NCI-H1694 (cell line): ENCODE measurements at places on chromosomes 1 and 21.
A peak's percentile ranks its signal among the peaks of the same experiment; 100 is the strongest.

DNA sequence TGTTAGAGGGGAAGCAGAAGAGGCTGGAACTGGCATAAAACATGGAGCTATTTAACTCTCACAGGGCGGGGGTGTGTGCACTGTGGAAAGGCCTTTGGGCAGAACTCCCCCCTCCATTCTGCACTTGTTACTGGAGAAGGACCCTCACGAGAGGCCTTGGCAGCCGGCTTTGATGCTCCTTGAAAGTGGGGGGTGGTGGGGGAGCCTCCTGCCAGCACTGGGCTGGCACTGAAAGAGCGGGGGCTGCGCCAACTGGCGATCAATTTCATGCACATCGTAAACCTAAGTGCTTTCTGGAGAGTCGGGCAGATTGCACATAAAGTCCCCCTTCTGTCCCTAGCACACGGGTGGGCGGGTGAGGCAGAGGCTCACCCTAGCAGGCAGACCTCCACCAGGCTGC is 28.9 kb downstream of the FOXO6 start:
- DNase-seq: peak; percentile 63

DNA sequence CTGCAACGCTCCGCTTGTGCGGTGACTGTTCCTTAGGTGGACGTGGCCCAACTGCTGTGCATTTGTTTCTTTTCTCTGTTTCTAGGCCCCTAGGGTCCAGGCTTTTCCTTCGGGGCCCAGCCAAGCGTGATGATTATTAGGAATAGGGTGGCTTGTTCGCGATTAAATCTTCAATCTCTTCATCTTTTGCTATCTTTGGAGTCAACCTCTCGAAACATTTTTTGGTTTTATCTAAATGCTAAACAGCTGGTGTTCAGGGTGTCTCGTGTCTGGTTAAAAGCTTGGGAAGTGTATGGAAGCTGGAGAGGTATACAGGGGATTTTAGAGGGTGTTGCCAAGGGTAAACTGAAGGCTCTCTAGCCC is 844 bp upstream of the PLD5 start:
- peak; percentile 38 for DNase-seq

DNA sequence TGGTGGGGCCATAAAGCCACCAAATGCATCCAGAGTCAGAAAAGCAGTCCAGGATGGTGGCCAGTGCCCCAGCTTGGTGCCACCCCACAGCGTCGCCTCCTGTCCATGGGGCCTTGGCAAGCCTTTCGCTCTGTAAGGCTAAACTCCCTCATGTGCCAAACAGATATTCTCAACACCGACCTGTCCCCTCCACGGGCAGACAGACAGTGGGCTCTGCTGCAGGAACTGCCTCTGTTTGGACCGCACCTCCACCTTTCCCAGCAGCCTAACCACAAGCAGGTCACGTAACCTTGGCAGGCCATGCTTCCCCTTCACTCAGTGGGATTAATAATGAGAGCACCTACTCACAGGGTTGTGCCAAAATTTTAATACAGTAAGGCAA is 11.7 kb downstream of the RUNX1 start:
- DNase-seq: no peak

GRCh38 chr1:100569888-100570287 is 31.9 kb downstream of the GPR88 start:
- no peak for DNase-seq

GRCh38 chr1:32764826-32765569 is 52.2 kb downstream of the YARS1 start:
- peak; percentile 60 for DNase-seq

DNA sequence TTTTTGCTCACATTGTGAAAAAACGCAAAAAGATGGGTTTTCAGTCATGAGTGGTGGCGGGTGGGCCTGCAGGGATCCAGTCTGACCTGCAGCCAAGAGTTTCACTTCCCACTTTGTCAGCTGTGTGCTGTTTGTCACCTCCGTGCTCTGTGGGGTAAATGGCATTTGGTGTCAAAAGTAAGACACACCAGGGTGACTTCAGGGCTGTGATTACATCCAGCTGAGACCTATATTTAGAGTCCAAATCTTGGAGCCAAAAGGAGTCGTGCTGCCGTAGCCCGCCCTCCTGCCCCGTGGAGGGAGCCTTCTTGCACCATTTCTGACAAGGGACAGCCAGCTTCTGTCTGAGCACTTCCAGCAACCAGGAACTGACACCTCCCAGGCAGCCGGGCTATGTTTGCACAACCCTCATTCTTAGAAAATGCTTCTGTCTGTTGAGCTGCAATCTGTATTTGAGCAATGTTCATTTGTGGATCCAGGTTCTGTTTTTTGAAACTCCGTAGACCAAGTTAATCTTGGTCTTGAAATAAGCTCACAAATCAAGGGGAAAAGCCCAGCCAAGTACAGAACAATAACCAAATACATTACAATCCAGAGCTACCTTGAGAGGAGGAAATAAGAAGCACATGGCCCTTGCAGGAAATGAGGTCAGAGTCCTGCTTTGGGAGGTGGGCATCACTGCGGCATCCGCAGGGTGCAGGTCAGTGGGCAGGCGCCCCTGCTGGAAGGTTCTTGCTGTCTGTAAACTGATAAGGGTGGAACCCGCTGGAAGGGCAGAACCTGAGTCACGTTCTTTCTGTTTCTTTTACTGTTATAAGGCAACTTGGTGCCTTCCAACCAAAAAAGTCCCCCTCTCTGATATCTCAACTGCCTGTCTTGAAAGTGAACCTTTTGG is 14.4 kb downstream of the ABCG1 start:
- DNase-seq: no peak

DNA sequence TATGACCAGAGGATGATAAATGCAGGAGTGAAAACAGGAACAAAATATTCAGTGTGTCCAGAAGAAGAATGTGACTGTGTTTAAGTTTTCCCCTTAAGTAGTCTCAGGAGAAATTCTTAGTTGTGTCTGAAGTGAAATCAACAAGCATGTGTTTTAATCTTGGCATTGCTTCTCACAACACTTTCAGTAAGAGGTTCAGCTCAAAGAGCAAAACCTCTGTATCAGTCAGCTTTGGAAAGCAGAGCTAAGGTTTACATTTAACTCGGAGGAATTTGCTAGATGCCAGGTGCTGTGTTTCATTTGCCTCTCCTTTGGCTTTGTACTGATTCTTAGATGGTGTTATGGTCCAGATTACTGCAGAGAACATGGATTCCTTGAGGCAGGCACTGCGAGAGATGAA is 28.6 kb downstream of the CC2D1B start:
- DNase-seq: no peak

DNA sequence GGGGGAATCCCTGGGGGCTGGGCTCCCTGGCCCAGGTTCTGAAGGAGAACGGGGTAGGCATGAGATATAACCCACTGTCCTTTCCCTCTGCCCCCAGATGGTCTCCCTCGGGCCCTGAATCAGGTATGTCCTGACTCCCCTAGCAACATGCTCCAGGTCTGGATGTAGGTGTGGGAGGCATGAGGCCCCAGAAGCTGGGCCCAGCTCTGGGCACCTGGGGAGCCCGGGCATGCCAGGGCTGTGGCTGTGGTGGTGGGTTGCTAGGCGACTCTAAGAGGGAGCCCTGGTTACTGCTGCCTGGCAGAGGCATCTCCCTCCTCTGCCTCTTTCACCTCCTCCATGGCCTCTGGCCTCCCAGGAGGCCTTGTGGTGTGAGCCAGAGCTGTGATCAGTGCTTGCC is 16.2 kb downstream of the FOXO6 start:
- no peak for DNase-seq

- no peak for DNase-seq
Measured at GRCh38 chr21:43571976-43572375, 87.3 kb downstream of the HSF2BP start.

DNA sequence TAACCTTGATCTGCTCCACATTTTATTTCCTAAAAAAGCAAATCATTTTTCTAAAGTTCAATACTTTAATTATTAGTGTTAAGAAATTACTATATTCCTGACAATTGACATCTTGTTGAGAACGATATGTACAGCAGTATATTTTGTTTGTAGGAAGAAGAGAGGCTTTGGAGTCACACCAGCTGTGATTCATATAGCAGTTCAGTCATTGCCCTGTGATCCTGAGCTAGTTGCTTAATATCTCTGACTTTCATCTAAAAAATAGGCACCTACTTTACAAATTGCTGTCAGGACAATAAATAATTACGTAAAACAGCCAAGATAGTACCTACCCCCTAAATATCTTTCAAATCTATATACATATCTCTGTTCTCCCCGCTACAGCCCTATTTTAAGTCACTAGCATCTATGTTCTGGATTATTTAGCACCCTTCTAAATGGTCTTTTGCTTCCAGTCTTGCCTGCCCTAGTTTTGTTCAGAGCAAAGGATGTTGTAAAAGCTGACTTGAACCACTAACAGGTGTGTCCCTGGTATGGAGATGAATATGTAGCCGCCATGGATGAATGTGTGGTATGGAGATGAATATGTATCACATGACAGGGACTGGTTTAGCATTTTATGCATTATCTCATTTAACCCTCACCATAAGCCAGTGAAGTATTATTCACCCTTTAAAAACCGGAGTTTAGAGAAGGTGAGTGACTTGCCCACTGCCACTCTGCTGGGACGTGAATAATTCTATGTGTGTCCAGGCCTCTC is 42.2 kb downstream of the RNF220 start:
- DNase-seq: no peak

DNA sequence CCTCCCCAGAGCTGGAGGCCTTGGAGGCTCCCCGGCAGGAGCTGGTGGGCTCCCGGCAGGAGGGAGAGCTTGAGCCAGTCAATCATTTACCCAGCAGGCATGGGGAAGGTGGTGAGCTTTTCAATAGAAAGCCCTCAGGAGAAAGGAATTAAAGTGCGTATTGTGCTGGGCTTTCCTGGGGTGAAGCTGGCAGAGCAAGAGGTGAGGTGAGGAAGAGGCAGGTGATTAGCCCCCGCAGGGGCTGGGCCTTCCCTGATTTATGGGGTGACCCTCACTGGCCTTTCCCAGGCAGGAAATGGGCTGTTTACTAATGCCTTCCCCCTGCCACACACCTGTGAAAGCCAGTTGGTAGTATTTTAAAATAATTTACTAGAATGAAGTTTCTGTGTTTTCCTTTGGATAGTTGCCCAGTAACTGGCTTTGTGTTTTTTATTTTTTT is 25.8 kb downstream of the CLDN14 start:
- DNase-seq: no peak

DNA sequence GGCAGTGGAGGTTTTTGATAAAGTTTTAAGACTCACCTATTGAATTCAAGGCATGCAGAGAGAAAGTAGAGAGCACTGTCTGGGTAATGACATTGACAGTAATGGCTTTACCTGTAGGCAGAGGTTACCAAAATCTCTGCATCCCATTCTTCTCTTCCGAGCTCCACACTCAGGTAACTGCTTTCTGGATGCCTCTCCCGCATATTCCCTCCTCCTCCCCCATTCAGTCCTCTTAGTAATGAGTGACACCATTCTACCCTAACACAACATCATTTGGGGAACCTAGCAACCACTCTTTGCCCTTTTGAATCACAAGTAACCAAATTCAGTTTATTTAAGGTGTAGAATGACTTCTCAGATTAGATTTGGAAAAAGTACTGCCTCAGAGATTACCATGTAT is 56.5 kb downstream of the DYRK1A start:
- no peak for DNase-seq

GRCh38 chr1:241934201-241934848 is 23.2 kb upstream of the BECN2 start:
- DNase-seq: no peak

DNA sequence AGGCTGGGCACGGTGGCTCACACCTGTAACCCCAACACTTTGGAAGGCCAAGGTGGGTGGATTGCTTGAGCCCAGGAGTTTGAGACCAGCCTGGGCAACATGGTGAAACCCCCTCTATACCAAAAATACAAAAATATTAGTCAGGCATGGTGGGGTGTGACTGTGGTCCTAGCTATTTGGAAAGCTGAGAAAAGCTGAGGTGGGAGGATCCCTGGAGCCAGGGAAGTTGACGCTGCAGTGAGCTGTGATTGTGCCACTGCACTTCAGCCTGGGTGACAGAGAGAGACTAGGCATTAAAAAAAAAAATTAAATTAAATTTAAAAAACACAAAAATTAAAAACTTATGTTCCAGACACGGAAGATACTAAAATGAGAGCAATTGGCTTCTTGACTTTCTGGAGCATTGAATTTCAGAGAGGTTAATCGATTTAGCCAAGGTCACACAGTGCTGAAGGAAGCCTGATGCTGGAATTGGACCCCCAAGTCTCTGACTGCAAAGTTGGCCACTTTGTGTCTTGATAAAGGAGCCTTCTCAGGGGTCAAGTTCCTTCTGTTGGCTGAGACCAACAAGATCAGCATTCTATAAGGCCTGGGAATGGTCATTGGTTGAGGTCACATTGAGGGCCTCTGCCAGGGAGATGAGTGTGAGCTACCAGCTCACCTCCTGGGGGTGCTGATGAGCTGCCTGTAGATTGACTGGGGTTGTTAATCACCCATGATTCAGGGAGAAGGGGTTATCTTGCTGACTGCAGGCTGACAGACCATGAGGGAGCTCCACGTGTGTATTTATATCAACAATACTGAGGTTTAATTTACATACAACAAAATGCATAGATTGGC is 54.3 kb downstream of the RPS6KA1 start:
- DNase-seq: no peak
